Large intestine (tissue), 12 donors: ENCODE measurements at places on chromosomes 5 and 9. TPM values are rescaled to one million over a fixed set of nuclear protein-coding genes. Genes with fewer than 3 reads are reported as not detected.

DNA sequence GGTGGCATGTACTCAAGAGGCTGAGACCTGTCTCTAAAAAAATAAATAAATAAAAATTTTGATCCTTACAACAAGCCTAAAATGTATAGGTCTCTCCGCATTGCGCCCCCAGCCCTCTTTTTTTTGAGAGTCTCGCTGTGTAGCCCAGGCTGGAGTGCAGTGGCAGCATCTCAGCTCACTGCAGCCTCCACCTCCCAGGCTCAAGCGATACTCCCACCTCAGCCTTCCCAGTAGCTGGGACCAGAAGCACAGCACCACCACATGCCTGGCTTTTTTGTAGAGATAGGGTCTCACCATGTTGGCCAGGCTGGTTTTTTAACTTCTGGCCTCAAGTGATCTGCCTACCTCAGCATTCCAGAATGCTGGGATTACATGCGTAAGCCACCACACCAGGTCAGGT is 2.2 kb upstream of the GARIN3 start:
- no peak for DNase-seq

GRCh38 chr5:95934207-95934804 is 27.3 kb downstream of the ELL2 start:
- DNase-seq = peak; percentile 40

Gene SH3RF2
- 31.9 TPM for polyA plus RNA-seq

Gene STC2
- 1.3 TPM for polyA plus RNA-seq

Gene URM1
- polyA plus RNA-seq = 62.7 TPM
